ENCODE measurements at places on chromosomes 16 and 17. TPM values are rescaled to one million over a fixed set of nuclear protein-coding genes. Genes with fewer than 3 reads are reported as not detected.

PDILT gene
- total RNA-seq: not detected

TOM1L1 gene
- 54.8 TPM for total RNA-seq

KRTAP1-3 gene
- not detected for total RNA-seq

SLC12A3 gene
- not detected for total RNA-seq

GPR139 gene
- total RNA-seq: not detected

KRTAP9-8 gene
- total RNA-seq: not detected
